ENCODE measurements at places on chromosomes 13 and 19.

GRCh38 chr19:41844601-41845000, at the start of gene LYPD4:
LYPD4 (minus strand) TSS chr19:41844683; CDS start chr19:41839285, 5,398 bp downstream.
- no peak for DNase-seq

GRCh38 chr13:114070098-114070799, 62.2 kb downstream of the RASA3 start:
- DNase-seq, result no peak

DNA sequence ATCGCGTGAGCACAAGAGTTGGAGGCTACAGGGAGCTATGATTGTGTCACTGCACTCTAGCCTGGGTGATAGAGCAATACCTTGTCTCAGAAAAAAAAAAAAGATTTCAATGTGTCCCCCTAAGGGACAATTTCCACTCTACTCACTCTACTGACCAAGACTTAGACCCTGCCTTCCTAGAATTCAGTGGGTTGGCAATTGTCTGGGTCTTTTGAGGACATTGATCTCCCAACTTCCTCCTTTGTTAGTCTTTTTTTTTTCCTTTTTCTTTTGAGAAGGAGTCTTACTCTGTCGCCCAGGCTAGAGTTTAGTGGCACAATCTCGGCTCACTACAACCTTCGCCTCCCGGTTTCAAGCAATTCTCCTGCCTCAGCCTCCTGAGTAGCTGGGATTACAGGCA, 2.2 kb downstream of the SPTBN4 start:
- DNase-seq, result no peak

GRCh38 chr19:1057176-1057855, 9.7 kb upstream of the ARHGAP45 start:
- peak; percentile 35 for DNase-seq

GRCh38 chr13:81957121-81957520, 1616.2 kb upstream of the SPRY2 start:
- DNase-seq, result peak; percentile 51

DNA sequence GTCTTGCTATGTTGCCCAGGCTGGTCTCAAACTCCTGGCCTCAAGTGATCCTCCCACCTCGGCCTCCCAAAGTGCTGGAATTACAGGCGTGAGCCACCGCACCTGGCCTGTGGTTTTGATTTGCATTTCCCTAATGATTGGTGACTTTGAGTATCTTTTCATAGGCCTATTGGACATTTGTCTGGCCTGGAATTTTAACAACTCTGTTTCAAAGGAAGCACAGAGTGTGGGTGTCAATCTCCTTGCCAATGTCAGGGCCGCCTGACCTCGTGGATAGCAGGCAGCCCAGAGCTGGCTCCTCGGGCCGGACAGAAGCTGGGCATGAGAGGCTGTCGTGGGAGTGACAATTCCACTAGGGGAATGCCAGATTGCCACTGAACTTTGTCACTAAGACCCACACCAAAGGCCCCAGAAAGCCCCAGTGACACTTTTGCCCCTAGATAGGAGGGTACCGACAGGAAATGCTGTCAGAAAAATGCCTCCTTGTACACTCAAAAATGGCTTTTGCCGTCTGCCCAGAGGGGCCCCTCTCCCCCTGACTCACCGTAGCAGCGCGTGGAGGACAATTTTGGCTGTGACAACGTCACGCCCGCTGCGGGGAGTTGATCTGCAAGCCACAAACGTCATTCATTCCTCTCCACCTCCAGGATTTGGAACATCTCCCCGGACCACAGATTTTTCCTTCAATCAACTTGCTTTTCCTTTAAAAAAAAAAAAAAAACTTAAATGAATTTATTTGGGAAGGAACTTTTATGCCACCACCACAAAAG, 11.7 kb upstream of the ADGRE5 start:
- DNase-seq, result no peak

GRCh38 chr13:41398494-41399170, 58.7 kb upstream of the RGCC start:
- peak; percentile 84 for DNase-seq

- DNase-seq, result no peak
Observed at GRCh38 chr13:25401958-25402357, 30.2 kb downstream of the ATP8A2 start.

GRCh38 chr13:44903574-44903985, 85.7 kb downstream of the NUFIP1 start:
- no peak for DNase-seq
